ENCODE measurements at places on chromosomes 4 and X. TPM values are rescaled to one million over a fixed set of nuclear protein-coding genes. Genes with fewer than 3 reads are reported as not detected.

SYTL4 gene
- total RNA-seq, result 27.5 TPM

LSM6 gene
- total RNA-seq, result 26.7 TPM

VSIG4 gene
- 35.3 TPM for total RNA-seq

NXF2B gene
- not detected for total RNA-seq

PPP4R3C gene
- not detected for total RNA-seq

PAK3 gene
- total RNA-seq, result 50.0 TPM

MAGEE1 gene
- 5.5 TPM for total RNA-seq

MAGEA9B gene
- total RNA-seq, result not detected
